Parietal lobe (tissue), 2 donors: ENCODE measurements at places on chromosomes 11 and 22. TPM values are rescaled to one million over a fixed set of nuclear protein-coding genes. Genes with fewer than 3 reads are reported as not detected.

LYVE1 gene
- 1.3 TPM for total RNA-seq

KCTD17 gene
- total RNA-seq: 28.8 TPM

CCDC89 gene
- 0.63 TPM for total RNA-seq

CBLIF gene
- total RNA-seq: not detected

RAB38 gene
- total RNA-seq: 0.63 TPM

JAML gene
- 0.31 TPM for total RNA-seq

PLA2G6 gene
- total RNA-seq: 43.5 TPM

OR8G1 gene
- not detected for total RNA-seq

OR4A15 gene
- not detected for total RNA-seq

HTR3B gene
- not detected for total RNA-seq

KRTAP5-7 gene
- not detected for total RNA-seq

SLC22A8 gene
- total RNA-seq: not detected

LARGE1 gene
- 56.0 TPM for total RNA-seq

FAM89B gene
- 39.4 TPM for total RNA-seq

SCGB2A2 gene
- total RNA-seq: not detected

FJX1 gene
- 69.2 TPM for total RNA-seq

TMEM191B gene
- total RNA-seq: 3.8 TPM

SAC3D1 gene
- 4.7 TPM for total RNA-seq

MAJIN gene
- total RNA-seq: not detected

OR52A1 gene
- not detected for total RNA-seq

MS4A12 gene
- not detected for total RNA-seq

TPCN2 gene
- 21.9 TPM for total RNA-seq

PLAAT4 gene
- total RNA-seq: 0.94 TPM

TEX12 gene
- total RNA-seq: 2.2 TPM

BBOX1 gene
- 3.1 TPM for total RNA-seq

CD3E gene
- not detected for total RNA-seq

ZNRF3 gene
- 9.1 TPM for total RNA-seq

SMC1B gene
- not detected for total RNA-seq

UBE4A gene
- 59.5 TPM for total RNA-seq

BIRC3 gene
- 0.63 TPM for total RNA-seq

SLC6A5 gene
- not detected for total RNA-seq

LMO2 gene
- total RNA-seq: 12.2 TPM

ZP1 gene
- not detected for total RNA-seq

KCTD14 gene
- total RNA-seq: 1.3 TPM

PGGHG gene
- 2.2 TPM for total RNA-seq

OR8D1 gene
- total RNA-seq: not detected

TMEM9B gene
- 37.9 TPM for total RNA-seq

C22orf31 gene
- not detected for total RNA-seq

MYBPC3 gene
- total RNA-seq: not detected

KLHL35 gene
- total RNA-seq: 36.0 TPM

TMEM258 gene
- 37.9 TPM for total RNA-seq

KCNA4 gene
- total RNA-seq: 8.1 TPM

LMNTD2 gene
- not detected for total RNA-seq

OR8A1 gene
- total RNA-seq: not detected

VPS51 gene
- 197 TPM for total RNA-seq

ALDH3B1 gene
- 0.31 TPM for total RNA-seq

LDLRAD3 gene
- 65.7 TPM for total RNA-seq

RNF141 gene
- total RNA-seq: 55.4 TPM

GNAZ gene
- total RNA-seq: 175 TPM
